ENCODE measurements at places on chromosomes 5 and 9. TPM values are rescaled to one million over a fixed set of nuclear protein-coding genes. Genes with fewer than 3 reads are reported as not detected.

Gene TMEM171
- total RNA-seq: 0.34 TPM

- DNase-seq: no peak
- H3K27ac ChIP-seq: no peak overlapping the region
- H3K27me3 ChIP-seq: no peaks in the 10 kb centered on the region
- no peaks in the 10 kb centered on the region for H3K36me3 ChIP-seq
These were observed 110.8 kb downstream of the LHFPL2 start for GRCh38 chr5:78537821-78538220.

GRCh38 chr9:33177639-33178038 lies 10.5 kb upstream of the B4GALT1 start:
- H3K27me3 ChIP-seq: no peaks in the 10 kb centered on the region
- H3K36me3 ChIP-seq: no peaks in the 10 kb centered on the region
- no peak overlapping the region for H3K4me3 ChIP-seq
- no peaks in the 10 kb centered on the region for H3K4me1 ChIP-seq
- H3K27ac ChIP-seq: no peak overlapping the region

Gene SPINK4
- total RNA-seq: not detected

- no peak for DNase-seq
- no peaks in the 10 kb centered on the region for H3K27me3 ChIP-seq
- no peak overlapping the region for H3K27ac ChIP-seq
- H3K4me3 ChIP-seq: no peak overlapping the region
These were observed 26.9 kb upstream of the RNF38 start for GRCh38 chr9:36426945-36427344.

DNA sequence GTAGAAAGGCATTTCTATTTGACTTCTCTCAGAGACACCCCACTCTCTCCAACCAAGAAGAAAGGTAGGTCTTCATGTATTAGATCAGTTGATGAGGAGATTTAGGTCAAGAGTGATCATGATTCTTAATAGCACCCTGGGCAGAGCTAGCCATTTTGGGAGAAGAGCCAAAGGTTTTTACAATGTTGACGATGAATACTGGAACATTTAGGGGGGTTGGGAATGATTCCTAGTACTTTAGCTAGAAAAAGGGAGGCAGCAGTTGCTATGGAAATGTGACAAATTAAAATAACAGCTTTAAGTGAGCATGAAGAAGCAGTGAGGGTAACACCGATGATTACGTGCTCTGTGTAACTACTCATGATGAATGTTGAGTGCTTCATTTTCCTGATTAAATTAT lies 9.5 kb upstream of the RPS23 start:
- H3K27me3 ChIP-seq: no peaks in the 10 kb centered on the region
- H3K27ac ChIP-seq: no peak overlapping the region
- no peak overlapping the region for H3K4me3 ChIP-seq
- H3K36me3 ChIP-seq: no peaks in the 10 kb centered on the region

Gene RFESD
- total RNA-seq: 1.6 TPM

- DNase-seq: no peak
- peak overlapping the region; percentile 18 for H3K27ac ChIP-seq
- no peaks in the 10 kb centered on the region for H3K27me3 ChIP-seq
- H3K4me1 ChIP-seq: peaks cover 14% of the 10 kb centered on the region
These were observed 2.5 kb upstream of the RAD23B start for GRCh38 chr9:107280543-107280942.

DNA sequence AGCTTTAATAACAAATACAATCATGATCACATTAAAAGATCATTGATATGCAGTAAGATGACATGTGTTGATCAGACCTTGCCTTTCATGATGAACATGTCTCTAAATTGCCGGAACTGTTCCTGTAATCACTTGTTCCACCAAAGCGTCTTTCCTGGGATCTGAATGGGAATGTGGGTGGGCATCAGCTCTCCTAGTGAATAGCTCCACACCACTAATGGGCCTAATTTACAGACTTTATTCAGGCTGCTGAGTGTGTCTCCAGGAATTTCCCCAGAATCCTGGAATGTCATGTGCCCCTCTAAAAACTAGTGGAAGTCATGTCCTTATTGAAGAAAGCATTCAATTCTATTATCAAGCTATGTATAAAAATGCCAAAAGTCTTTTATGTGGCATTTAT lies 765.1 kb upstream of the CTNND2 start:
- H3K27me3 ChIP-seq: no peaks in the 10 kb centered on the region
- H3K36me3 ChIP-seq: no peaks in the 10 kb centered on the region
- no peak overlapping the region for H3K4me3 ChIP-seq
- no peaks in the 10 kb centered on the region for H3K4me1 ChIP-seq

- H3K27ac ChIP-seq: no peak overlapping the region
- DNase-seq: no peak
- no peak overlapping the region for H3K4me3 ChIP-seq
- H3K36me3 ChIP-seq: no peaks in the 10 kb centered on the region
These were observed 154.9 kb downstream of the GAPVD1 start for GRCh38 chr9:125416517-125416916.

- H3K4me3 ChIP-seq: peak overlapping the region; percentile 61
- no peak for DNase-seq
- no peaks in the 10 kb centered on the region for H3K36me3 ChIP-seq
- peak overlapping the region; percentile 99 for H3K27ac ChIP-seq
- peaks cover 56% of the 10 kb centered on the region for H3K4me1 ChIP-seq
These were observed 1.9 kb upstream of the RIC1 start for GRCh38 chr9:5626727-5627634.

Gene ZNF474
- 0.40 TPM for total RNA-seq

Gene PRR16
- 1.7 TPM for total RNA-seq
